ENCODE measurements at places on chromosomes 4 and X.

DNA sequence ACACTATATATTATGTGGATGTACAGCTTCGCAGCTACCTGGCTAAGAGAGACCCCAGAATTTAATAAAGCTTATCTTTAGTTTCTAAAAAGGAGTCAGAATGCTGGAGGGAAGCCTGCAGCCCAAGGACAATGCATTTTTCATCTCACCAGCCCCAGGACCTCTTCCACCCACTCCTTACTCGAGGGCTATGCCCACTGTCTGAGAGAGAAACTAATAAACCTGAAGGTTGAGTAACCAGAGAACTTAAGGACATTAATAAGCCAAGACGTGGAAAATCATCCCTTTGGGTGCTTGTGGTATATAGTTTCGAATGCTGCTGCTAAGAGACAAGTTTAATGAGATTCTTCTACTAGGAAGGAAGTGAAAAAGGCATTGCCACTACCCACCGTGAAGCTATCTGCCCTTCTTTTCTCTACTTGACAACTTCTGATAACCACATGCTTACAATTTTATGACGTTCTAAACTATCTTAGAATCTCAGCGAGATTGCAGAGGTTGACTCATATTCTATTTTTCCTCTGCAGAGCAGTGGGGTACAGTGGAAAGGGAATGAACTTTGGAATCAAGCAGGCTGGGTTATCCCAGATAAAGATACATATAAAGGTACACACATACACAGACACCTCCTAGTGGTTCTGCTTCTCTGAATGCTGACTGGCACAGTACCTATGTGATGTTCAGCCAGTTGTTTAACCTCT is 3.3 kb downstream of the RELL1 start:
- DNase-seq, result no peak

GRCh38 chr4:84319124-84319523 is 180.0 kb downstream of the NKX6-1 start:
- DNase-seq, result peak; percentile 50

GRCh38 chrX:118495958-118496762 is 545 bp downstream of the DOCK11 start:
- DNase-seq, result peak; percentile 30

DNA sequence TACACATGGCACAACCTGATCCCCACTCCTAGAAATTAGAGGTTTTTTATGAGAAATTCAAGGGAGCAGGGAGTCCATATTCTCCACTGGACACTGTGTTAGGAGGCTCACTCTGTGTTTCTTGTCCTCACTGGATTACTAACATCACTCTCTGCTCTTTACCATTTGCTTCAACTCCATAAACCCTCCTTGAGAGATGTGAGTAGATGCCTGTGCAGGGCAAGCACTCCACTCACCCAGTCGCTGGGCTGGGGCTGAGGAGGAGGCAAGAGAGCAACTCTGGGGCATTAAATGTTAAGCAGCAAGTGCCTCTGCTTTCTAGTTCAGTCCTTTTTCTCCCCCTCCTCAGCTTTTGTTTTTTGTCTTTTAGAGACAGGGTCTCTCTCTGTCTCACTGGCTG is 115.1 kb downstream of the LARP7 start:
- no peak for DNase-seq

GRCh38 chr4:127844601-127845116 is 36.0 kb upstream of the PLK4 start:
- peak; percentile 39 for DNase-seq

GRCh38 chr4:5933996-5934831 is 41.3 kb upstream of the CRMP1 start:
- DNase-seq, result no peak

DNA sequence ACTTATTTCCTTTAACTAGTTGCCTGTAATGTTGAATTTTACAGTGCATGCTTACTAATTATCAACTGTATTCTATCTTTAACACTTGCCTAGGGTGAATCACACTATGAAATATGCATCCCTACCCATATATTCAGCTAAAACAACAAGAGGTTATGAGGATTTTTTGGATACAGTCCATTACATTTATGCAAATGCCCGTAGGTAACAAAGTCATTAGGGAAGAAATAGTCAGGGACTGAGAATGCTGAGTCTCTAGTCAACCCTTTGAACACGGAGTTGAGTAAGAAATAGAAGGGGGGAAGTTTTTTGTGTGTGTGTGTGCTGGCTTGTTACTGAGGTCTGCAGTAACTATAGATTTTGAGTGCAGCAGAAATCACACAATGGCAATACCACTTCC is 26.1 kb upstream of the CBLL2 start:
- peak; percentile 82 for DNase-seq

- DNase-seq, result peak; percentile 36
These were observed 90.0 kb downstream of the PSAPL1 start for GRCh38 chr4:7344636-7345155.

- DNase-seq, result no peak
These were observed 524.6 kb upstream of the SLIT2 start for GRCh38 chr4:19727141-19727540.

- DNase-seq, result no peak
These were observed 1.6 kb upstream of the HADH start for GRCh38 chr4:107987916-107988762.

DNA sequence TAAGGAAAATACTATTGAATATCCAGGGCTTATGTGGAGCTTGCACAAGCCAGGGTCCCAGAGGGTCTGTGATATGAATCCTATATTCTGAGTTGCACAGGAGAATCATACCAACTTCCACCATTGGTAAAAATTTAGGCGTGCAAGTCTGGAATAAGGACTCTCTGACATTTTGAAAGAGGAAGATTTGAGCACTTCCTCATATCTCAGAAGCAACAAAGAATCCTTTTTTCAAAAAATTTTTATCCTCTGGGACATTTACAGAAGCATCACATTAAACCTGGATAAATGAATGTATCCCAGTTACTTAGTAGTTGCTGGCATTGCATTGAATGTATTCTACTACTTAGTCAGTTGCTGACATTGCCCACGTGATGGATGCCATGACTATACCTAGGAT is 24.2 kb upstream of the CAMK2D start:
- DNase-seq, result no peak

DNA sequence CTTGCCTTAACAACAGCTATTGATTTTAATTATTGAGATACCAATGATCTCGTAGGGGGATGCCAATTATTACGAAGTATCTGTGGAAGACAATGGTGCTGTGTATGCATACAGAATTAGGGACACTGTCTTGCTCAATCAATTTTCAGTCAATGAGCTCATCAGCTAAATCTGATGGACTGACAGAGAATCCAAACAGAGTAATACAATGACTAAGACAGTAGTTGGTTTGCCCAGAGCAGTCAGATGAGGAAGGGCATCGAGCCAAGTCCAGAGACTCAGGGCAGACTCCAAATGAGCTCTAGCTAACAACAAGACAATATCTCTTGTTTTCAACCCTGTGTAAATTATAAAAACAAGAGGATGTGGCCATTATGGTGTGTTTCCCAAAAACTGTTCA is 14.7 kb upstream of the GSX2 start:
- DNase-seq, result peak; percentile 90

DNA sequence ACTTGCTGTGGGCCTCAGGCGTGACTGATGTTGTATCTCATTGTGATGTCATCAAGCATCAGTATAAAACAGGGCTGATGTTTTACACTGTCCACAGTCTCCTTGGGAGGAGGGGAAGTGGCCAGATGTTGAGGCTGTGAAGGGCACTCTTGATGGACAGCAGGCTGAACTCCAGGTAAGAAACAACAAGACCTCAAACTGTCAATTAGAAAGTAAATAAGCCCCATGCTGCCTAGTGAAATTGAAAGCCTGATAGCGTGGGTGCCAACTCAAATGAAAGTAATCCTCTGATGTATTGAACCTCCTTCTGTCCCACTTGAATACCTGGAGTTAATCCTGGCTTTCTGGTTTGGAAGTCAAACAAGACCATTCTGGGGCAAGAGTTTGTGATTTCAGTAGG is 19.7 kb downstream of the VSIG1 start:
- DNase-seq, result no peak

DNA sequence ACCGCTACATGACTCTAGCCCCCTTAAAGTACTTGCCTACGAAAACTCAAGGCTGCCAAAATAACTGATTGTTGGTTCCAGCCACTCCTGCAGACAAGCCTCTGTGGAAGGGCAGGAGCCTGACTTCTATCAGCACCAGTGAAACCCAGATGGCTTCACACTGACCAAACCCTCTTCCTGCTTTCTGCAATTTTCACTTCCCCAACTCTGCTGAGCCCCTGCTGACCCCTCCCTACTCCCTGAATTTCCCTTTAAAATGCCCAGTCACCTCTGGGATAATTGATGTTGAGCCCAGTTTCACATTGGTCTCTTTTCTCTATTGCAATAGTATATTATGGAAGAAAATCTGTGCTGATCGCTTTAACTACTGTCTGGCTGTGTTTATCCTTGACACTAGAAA is 61.6 kb upstream of the STS start:
- DNase-seq, result no peak

DNA sequence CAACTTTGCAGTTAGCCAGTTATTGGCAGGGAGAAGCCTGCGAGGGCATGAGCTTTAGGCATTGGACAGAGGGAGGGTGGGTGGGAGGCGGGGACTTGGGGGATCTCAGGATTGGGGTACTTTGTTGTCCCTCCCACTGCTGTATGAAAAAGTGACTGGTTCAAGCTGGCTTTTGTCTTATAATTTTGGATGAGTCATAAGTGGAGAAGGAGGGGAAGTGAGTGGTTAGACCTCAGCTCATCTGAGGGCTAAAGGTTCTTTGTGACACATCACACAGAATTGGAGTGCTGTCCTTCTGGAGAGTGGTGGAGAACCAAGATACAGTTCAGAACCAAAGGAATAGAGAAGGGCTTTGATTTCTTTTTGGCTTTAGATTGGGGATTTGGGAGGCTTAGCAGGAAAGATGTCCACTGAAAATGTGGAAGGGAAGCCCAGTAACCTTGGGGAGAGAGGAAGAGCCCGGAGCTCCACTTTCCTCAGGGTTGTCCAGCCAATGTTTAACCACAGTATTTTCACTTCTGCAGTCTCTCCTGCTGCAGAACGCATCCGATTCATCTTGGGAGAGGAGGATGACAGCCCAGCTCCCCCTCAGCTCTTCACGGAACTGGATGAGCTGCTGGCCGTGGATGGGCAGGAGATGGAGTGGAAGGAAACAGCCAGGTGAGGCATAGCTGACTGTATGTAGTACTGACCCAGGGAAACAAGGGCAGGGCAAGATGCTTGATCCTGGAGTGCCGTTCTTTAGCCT is at the start of gene SLC4A4:
SLC4A4 (plus strand) TSS at position 175 of the 748 bp plus-strand sequence.
- peak; percentile 54 for DNase-seq

DNA sequence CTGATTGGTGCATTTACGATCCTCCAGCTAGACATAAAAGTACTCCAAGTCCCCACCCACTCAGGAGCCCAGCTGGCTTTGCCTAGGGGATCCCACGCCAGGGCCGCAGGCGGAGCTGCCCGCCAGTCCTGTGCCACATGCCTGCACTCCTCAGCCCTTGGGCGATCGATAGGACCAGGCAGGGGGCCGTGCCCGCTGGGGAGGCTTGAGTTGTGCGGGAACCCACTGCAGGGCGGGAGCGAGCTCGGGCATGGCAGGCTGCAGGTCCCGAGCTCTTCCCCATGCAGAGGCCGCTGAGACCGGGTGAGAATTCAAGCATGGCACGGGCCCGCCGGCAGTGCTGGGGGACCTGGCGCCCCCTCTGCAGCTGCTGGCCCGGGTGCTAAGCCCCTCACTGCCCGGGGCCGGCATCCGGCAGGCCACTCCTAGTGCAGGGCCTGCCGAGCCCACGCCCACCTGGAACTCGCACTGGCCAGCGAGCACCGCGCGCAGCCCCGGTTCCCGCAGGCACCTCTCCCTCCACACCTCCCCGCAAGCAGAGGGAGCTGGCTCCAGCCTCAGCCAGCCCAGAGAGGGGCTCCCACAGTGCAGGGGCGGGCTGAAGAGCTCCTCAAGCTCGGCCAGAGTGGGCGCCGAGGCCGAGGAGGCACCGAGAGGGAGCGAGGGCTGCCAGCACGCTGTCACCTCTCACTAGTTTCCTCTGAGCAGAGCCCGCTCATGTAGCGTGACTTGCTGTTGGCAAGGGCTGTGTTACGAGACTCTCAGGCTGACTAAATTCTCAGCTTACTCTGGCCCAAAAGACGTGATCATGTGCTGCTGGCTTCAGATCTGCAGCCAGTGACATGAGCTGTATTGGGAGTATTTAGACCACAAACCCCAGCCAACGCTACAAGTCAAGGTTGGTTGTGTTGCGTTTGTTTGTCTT is 87.5 kb downstream of the TRAPPC11 start:
- no peak for DNase-seq

DNA sequence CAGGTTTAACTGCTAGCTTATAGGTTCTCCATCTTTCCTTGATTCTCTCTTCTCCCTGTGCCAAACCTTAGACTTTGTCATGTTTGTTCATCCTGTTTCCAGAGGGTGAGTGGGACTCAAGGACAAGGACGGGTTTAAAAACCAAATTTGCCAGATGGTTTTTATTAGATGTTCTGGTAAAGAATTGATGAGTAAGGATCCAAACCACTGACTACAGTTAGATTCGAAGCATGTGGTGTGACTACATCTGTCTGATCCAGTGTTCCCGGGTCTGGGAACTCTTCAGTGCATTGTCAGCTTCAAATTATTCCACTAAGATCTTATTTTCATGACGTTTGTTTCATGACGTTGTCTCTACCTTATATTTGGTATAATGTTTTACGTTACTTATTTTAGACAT is 37.5 kb downstream of the MTMR1 start:
- DNase-seq, result peak; percentile 37

GRCh38 chr4:105780176-105780575 is 71.6 kb downstream of the GSTCD start:
- no peak for DNase-seq

DNA sequence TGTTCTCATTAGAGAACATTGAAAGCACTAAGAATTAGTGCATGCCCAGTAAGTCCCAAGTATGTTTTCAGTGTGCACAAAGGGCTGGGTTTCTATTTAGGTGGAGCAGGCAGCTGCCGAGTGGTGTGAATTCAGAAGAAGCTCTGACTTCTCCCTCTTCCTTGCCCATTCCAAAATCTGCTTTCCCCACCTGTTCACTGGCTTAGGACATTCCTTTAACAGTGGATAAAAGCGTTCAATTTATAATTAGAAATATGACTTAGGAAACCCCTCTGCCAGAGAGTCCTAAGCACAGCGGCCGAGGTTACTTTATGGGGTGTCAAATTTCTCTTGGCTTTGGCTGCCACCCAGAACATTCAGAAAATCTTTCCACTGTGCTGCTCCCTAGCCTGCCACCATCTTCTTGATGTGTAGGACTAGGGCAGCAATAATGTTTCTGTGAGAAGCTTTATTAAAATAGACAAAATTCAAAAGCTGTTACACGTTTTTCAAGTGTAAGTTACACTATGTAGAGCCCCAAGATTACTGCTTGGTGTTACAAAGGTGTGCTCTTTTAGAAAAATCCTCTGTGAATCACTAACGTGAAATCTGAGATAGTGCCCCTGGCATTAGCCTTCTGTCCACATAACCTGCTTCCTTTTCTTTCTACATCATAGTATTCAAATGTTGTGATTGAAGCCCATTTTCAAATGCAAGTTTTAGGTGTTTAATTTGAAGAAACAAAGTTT is 191.6 kb upstream of the ANKRD50 start:
- peak; percentile 76 for DNase-seq

- DNase-seq, result no peak
These were observed 36.8 kb downstream of the ACSL4 start for GRCh38 chrX:109696146-109696740.

DNA sequence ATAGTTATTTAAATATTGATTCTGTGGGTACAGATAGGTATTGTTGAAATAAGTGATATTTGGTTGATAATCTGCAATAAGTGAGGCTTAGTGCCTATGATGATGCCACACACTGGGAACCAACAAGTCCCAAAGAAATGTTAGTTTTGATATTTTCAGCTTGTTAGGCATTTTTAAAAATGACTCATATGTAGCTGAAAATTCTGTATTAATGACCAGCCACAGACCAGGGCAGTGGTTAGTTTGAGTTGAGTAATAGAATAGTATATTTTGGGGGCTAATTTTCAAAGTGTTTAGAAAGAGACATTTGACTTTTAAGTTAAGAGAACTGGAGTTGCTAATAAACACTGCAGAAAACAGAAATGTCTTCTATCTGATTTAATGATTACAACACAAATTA is 9.4 kb downstream of the INTU start:
- DNase-seq, result peak; percentile 33
